ENCODE measurements at places on chromosomes 4 and X.
A peak's percentile ranks its signal among the peaks of the same experiment; 100 is the strongest.

DNA sequence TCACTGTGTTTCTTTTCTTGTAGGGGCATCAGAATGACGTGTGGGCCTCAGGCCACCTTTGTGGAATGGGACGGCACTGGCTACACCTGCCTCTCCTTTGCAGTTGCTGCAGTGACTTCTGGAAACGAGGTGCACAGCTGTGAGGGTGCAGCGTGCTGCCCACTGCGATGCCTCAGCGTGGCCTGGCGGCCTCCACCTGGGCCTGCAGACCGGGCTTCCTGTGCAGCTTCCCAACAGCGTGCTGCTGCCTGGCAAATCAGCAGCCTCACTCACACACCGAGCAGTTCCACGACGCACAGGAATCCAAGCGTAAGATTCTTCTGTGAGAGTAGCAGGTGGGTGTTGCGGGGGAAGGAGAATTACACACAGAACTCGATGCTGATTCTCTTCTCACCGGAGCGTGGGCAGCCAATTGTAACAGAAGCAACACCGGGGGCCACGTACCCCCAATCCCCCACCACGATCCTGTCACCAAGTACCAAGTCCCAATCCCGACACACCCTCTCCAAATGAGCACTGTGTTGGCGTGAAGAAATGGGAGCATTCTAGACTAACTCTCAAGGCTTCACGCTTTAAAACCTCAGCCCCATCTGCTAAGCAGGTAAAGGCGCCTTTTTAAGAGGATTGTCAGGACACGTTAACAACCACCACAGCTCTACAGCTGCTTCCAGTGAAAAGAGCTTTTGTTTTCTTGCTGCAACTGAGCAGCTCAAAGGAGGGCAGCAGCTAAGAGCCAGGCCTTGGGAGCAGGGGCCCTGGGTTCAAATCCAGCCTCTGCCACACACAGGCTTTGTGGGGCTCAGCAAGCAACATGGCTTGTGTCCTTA is 16.9 kb downstream of the WDR1 start:
- peak; percentile 89 for DNase-seq

- no peak for DNase-seq
Observed at GRCh38 chr4:152348670-152349069, 187.2 kb downstream of the FBXW7 start.

DNA sequence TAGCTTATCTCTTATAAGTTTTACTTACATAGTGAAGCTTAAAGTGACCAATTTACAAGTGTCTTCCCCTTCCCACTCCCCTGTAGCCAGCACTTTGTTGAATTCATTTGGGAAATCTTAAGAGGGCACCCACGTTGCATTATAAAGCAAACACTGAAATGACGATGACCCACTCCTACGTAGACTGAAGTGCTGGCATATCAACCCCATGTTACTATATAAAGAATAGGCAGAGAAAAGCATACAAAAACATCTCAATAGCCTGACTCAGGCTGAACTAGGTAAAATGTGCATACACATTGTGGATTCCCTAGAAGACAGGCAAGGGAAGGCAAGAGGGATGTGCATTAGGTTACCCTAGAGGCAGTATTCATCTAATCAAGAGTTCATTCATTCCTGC is 313.4 kb downstream of the TENM3 start:
- no peak for DNase-seq

DNA sequence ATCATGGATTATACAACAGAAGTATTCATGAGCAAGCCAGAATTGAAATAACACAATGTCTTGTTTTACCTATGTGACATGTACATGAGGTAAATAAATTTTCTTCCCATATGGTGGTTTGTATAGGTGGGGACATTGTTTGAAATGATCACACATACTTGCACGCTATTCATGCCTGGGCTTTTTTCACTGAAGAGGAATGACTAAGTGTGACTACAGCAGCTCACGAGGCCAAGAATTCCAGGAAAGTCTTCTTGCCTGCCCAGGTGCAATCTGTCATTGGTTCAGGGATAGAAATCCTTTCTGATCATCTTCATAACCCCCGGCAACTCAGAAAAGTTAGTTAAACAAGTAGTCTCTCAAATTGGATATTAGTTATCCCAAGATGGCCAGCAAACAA is 36.3 kb upstream of the AREG start:
- no peak for DNase-seq

GRCh38 chrX:39011454-39012221 is 210.4 kb downstream of the MID1IP1 start:
- no peak for DNase-seq

GRCh38 chr4:184755278-184755677 is 21.4 kb upstream of the CENPU start:
- no peak for DNase-seq

GRCh38 chrX:37816766-37817165 is 30.6 kb downstream of the DYNLT3 start:
- DNase-seq: no peak

All from head of caudate nucleus (tissue), 42 donors.